ENCODE measurements at places on chromosomes 4 and X.

DNA sequence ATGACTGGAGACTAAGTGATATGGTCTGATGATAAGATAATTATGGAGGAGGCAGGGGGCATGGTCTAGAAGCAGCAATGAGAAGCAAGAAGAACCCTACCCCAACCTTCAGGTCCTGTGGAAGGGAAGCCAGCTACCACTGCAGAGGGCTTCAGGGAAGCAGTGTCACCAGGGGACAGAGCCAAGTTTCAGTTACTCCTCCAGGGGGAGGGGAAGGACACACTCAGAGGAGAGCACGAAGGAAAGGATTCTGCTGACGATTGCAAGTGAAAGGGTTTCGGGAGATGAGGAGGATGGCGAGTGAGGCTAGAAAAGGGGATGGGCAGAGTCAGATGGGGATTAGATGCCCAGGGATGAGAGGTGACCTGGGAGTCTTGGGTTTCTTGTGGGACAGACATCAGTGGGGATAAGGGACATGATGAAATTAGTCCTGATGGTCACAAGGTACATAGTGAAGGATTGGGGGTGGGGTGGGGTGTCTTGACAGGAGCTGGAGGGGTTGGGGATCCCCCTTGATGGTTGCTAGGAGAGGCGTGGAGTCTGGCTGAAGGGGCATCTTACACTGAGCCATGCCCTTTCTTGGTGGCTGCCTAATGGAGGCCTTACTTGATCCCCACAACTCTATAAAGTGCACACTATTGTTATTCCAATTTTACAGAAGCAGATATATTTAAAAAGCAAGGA, 45.4 kb downstream of the TIGD4 start:
- DNase-seq, result no peak

- DNase-seq, result no peak
These were observed at the start of gene DKK2 for GRCh38 chr4:107035819-107036583. Gene DKK2 (minus strand): TSS chr4:107036313. CDS start chr4:107035591, 722 bp downstream.

DNA sequence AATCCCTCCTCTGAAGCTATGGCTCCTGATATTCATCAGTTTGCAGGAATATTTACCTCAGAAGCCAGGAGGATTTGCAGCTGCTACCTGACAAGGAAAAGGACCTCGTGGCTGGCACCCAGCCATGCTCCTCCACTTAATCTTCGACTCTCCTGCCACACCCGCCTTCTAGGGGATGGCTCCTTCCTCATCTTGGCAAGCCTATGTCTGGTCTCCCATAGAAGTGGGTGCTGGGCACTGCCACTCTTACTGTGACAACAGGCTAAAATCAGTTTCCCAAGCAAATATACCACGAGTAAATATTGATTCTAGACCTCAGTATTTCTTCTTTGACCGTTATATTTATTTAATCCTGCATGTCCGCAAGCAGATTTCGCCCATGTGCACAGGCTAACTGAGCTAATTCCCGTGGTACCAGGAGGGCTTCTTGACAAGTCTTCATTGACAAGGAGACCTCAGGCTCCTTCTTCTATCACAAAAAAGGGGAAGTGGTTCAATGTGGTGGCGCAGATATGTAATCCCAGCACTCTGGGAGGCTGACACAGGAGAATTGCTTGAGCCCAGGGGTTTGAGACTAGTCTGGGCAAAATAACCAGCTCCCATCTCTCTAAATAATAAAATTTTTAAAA, 52.6 kb upstream of the DCTD start:
- DNase-seq, result no peak

DNA sequence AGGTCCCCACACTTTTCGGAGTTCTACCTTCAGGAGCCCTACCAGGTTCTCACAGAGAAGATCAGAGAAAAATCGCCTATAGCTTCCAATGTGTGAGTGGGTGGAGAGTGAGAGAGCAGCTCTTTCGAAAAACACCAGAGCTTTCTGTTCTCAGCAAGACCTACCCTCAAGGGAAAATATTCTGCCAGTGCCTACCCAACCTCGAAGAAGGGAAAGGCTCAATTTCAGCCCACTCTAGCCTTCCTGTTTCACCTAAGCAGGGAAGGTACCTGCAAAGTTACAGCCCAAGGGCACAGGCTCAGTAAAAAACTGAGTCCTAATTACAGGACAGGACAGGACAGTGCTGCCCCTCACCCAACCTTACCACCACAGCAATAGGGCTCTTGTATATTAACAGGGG, 104.0 kb upstream of the WDR17 start:
- DNase-seq, result no peak

DNA sequence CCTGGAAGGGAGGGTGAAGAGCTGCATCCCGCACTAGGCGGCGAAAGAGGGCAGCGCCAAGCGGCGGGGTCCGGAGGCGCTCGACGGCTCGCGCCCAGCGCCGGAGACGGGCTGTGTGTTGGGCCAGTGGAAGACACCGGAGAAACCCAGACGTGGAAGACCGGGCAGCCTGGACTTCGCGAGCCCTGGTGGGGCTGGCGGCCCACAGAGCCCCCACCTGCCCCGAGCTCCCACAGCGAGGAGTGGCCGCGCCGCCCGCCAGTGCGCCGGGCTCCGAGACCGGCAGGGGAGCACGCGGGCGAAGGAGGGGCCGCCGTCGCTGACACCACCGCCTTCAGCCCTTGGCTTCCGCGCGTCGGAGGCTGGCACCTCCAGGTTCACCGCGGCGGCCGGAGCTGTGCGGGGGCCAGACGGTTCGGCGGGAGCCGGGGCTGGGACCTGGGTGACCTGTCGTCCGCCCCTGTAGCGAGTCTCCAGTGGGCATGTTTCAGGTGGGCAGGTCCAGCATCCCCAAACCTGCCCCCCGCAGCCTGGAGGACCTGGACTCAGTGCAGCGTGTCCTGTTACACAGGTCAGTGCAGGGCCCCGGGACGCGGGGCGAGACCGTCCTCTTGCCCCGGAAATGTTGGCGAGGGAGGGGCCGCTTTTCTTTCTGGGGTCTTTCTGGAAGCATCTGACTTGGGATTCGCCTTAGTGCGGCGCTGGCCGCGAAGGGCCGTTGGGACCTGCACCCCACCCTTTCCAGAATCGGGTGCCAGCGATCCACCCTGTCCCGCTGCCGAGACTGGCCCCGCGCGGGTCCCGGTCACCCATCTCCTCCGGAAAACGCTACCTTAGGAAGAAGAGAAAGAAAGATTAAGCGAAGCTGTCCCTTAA, 9.6 kb upstream of the INTU start:
- DNase-seq, result no peak

- no peak for DNase-seq
These were observed 56.7 kb downstream of the PPP3CA start for GRCh38 chr4:101290654-101291053.
